ENCODE measurements at places on chromosomes 12 and 14.

DNA sequence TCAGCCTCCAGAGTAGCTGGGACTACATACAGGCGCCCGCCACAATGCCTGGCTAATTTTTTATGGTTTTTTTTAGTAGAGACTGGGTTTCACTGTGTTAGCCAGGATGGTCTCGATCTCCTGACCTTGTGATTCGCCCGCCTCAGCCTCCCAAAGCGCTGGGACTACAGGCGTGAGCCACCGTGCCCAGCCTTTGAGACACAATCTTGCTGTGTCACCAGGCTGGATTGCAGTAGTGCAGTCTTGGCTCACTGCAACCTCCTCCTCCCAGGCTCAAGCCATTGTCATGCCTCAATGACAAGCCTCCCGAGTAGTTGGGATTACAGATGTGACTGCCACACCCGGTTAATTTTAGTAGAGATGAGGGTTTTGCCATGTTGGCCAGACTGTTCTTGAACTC, 21.3 kb upstream of the STRN3 start:
- ATAC-seq, result no peak

- no peak for ATAC-seq
Observed at GRCh38 chr14:78519863-78520262, 349.7 kb downstream of the NRXN3 start.

- no peak for ATAC-seq
Observed at GRCh38 chr14:49942090-49942489, 49.2 kb downstream of the ARF6 start.

- ATAC-seq, result no peak
Observed at GRCh38 chr12:32997471-32997870, 100.9 kb upstream of the PKP2 start.

Measured in gastroesophageal sphincter (tissue), 4 donors.